ENCODE measurements at places on chromosomes 2 and 18.

DNA sequence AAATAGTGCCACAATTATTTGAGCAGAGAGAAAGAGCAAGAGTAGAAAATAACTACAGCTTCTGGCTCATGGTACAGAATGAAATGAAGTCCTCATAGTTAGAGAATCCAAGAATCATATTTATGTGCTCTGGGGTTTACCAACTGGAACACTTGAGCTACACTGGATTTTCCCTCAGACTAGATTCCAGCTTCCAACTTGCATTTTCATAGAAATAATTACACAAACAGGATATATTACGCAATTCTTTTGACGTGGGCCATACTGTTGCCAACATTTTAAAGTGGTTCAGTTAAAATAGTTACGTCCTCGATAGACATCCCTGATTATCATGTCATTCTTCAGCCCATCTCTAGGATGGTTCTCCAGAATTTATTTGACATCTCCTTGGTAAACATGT is 129.2 kb downstream of the ETAA1 start:
- DNase-seq, result no peak

GRCh38 chr2:27010139-27010538 is 22.6 kb upstream of the TMEM214 start:
- DNase-seq, result no peak

- DNase-seq, result no peak
These were observed 3.9 kb downstream of the MAPRE3 start for GRCh38 chr2:26974352-26974751.

GRCh38 chr2:128734521-128735295 is 416.0 kb upstream of the HS6ST1 start:
- no peak for DNase-seq

DNA sequence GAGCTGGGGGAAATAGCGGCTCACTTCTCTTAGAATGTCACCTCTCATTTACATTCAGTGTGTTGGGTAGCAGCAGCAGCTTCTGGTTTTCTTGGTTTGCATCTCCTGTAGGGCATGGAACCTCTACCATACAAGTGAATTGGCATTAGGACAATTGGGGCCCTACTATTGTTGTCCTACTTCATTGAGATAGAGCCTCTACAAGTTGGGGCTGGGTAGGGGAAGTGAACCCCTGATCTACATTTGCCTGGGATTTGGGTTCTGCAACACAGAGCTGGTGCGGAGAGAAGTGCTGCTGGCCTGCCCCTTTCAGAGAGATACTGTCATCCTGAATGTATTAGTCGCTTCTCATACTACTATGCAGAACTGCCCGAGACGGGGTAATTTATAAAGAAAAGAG is 391.6 kb upstream of the HS6ST1 start:
- no peak for DNase-seq

GRCh38 chr2:152492911-152493310 is 157.9 kb downstream of the FMNL2 start:
- DNase-seq, result no peak

DNA sequence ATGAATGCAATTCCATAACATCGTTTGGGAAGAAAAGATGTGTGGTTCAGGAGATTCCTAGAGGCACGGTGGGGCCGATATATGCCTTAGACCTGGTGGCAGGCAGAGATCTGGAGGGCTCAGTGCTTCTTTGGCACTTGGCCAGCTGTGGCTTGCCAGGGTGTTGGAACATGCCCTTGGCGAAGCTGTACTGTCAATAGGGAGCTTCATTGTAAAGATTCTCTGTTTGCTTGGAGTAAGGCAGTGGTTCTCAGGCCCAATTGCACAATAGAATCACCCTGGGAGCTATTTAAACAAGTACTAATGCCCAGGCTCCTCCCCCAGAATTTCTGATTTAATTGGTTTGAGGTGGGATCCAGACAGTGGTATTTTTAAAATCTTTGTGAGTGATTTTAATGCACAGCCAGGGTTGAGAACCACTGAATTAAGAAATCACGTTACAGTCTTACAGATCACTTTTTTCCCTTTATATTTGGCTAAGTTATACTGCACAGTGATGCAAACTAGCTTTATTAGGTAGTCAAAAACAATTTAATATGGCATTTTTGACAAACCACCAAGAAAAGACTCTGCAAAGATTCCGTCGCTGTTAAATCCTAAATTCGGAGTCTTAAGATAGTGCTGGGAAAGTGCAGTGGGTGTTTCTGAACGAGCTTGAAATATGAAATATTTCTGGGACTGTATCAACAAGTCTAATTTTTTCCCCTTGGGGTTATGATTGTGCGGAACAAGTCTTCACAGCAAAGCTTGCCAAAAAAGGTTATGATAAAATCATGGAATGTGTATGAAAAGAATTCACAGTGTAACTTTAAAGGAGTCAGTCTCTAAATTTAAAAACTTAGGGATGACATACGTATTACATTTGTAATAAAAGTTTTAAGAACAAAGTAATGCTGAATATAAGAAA is 78.0 kb downstream of the CRIM1 start:
- no peak for DNase-seq

GRCh38 chr2:173231465-173231864 is 123.2 kb upstream of the CDCA7 start:
- DNase-seq, result no peak

DNA sequence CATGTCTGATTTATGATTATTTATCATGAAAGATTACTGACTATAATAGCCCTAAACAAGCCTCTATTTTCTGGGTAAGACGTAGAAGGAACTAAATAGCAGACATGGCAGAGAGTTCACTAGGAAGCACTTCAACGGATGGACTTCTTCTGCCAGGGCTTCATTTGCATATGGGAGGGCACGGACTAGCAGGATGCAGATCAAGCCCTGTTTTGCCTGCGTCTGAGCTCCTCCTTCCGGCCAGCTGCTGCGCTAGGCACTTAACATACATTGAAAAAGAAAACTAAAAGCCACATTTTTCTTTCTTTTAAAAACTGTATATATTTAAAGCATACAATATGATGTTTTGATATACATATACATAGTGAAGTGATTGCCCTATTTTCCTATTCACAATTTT is 340.0 kb upstream of the MEX3C start:
- no peak for DNase-seq

GRCh38 chr2:120310136-120310535 is 35.8 kb upstream of the INHBB start:
- DNase-seq, result no peak

DNA sequence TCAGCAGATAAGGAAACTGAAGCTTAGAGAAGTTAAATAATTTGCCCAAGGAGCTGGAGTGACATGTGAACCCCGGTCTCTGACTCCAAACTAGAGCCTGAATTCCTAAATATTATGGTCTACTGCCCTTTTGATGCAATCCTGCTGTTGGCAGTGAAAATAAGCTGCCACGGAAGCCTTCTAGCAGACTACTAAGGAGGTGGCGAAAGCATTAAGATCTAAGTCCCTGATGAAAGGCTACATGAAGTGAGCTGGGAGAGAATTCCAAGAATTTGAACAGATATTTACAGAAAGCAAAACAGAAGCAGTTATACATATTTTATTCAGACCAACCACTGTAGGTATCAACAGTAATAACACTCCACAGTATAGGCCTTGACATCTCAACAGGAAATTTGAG is 28.1 kb downstream of the TRMT61B start:
- DNase-seq, result no peak

Measured in stimulated activated CD4-positive, alpha-beta T cell treated with anti-CD3 and anti-CD28 coated beads, TNF-alpha, amount 100 ng/mL, for 1 hour (primary cell).